ENCODE measurements at places on chromosomes 16 and 17.

DNA sequence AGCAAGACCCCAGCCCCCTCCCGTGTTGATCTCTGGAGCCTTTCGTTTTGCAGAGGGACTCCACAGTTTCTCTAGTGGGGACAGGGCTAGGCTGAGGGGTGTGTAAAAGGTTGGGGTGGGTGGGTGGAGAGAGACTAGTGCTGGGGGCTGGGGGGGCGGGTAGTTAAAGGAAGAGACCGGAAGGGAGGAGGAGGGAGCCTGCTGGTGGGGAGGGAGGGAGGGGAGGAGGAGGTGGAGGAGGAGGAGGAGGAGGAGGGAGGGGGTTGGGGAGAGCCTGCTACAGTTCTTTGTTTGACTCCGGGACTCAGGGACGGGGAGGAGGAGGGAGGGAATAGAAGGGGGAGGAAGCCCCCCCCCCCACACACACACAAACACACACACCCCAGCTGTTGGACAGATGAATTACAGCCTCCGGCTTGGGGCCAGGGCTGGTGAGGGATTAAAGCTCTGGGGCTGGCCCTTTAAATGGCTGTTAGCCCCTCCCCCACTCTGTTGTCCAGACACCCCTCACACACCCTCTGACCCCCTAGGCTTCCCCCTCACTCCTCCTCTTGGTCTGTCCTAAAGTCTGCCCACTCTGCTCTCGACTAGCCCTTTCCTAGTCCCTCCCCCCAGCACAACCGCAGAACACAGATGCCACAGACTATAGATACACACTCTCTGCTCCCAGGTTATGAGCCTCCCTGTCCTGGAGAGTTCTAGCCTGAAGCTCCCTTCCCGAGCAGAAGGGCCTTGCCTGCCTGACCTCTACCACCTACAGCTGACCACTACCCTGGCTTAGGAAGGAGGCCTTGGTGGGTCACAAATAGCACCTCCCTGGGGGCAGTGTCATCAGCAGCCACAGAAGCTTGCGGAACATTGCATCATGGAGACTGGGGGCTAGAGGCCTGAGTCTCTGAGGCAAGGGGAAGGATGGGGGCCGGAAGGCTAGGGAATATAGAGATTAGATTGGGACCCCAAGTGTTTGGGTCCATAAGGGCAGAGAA is 4.4 kb downstream of the KDM6B start:
- DNase-seq, result no peak

DNA sequence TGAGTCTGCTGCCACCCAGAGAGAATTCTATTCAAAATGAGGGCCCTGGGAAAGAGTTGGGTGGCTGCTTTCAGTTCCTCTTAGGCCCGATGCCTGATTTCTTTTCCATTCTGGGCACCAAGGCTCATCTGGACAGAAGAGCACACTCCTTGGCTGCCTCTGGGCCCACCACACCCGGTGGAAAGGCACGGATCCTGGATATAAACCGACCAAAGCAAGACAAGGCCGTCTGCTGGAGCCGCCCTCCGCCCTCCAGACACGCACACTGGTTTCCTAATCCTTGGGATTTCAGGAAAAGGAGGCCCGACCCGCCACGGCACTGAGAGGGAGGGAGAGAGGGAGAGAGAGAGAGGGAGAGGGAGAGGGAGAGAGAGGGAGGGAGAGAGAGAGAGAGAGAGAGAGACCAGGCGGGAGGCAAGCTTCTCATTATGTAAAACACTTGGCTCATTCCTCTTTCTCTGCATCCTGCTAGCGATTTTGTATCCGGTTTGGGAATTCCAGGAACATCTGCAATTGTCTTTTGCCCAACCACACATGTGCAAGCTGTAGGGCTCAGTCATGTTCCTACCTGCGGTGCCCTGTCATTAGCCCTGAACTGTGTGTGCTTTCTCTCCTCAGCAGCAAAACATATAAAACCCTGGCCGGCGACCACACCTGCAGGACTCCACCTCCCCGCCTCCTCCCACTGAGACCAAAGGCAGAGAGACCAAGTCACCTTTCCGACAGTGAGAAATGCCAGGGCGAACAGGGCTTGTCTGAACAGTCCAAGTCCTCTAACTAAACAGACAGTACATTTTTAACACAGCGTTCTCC is 347.2 kb downstream of the SOX9 start:
- DNase-seq, result peak; percentile 64

DNA sequence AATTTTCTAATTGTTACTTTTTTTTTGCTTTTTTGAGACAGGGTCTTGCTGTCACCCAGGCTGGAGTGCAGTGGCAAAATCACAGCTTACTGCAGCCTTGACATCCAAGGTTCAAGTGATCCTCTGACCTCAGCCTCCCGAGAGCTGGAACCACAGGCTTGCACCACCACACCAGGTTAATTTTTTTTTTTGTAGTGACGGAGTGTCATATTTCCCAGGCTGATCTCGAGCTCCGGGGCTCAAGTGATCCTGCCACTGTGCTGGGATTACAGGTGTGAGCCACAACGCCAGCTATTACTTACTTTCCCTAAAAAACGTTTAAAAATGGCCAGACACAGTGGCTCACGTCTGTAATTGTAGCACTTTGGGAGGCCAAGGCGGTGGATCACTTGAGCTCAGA is 6.6 kb downstream of the NPLOC4 start:
- no peak for DNase-seq

GRCh38 chr16:2482249-2482648 is 7.3 kb downstream of the TBC1D24 start:
- no peak for DNase-seq

DNA sequence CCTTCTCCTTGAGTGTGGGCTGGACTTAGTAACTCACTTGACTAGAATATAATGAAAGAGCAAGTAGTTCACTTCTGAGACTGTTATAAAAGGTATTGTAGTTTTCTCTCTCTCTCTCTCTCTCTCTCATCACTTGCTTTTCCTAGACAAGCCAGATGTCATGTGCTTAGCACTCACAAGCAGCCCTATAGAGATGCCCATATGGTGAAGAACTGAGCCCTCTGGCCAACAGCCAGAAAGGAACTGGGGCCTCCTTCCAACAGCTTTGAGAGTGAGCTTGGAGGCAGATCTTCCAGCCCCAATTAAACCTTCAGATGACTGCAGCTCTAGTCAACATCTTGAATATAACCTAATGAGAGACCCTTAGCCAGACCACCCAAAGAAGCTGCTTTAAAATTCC is 440.5 kb downstream of the GRIN2A start:
- no peak for DNase-seq

DNA sequence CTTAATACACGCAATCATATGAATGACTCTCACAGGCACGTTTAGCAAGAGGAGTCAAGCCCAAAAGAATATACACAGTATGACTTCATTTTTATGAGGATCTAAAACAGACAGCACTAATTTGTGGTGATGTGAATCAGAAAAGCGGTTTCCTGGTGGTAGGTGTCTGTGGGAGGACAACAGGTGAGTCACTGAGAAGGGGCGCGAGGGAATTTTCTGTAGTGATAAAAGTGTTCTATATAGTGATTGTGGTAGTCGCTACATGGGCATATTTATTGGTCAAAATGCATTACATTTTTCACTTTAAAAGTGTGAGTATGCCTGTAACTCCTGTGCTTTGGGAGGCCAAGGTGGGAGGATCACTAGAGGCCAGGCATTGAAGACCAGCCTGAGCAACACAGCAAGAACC is 7.6 kb upstream of the TNRC6A start:
- DNase-seq, result no peak

- DNase-seq, result peak; percentile 63
Observed at GRCh38 chr17:81097943-81098308, 63.0 kb downstream of the BAIAP2 start.

DNA sequence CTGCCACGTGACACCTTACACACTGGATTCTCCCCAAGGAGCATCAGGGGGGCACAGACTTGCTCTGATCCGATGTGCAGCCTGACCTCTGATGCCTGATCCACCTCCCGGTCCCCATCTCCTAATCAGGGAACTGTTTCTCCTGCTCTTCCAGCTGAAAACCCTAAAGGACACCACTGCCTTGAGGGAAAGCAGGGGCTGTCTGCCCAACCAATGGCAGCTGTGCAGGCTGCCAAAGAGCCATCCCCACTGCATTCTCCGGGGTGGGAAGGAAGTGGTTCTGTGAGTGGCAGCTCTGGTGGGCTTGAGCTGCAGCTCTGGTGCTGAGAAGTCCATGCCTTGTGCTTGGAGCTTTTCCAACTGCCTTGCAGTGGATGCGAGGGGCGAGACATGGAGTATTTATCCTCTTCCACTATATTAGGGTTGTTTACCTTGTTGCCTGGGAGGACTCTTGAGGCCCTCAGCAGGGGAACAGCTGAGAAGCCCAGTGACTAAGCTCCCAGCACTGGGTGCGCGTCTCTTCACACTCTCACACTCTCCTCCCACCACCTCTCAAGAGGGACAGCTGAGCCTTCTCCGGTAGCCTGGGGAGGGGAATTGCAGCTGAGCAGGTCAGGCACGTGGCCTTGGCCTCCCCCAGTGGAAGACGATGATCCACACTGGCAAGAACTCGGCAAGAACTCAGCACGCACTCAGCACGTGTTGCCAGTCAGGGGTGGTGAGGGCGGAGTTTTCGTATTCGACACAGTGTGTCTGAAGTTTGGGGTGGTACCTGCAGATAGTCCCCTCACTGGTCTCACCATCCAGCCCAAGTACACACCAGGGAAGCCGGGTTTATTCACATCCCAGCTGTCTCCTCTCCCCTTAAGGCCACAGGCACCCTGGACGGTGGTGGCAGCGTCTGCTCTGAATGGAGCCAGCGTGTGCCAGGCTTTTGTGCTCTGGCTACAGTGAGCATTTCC is 21.1 kb upstream of the SPATA32 start:
- no peak for DNase-seq

- DNase-seq, result no peak
Observed at GRCh38 chr17:32341141-32341856, 674 bp downstream of the C17orf75 start.
